GM23338 (cell line): ENCODE measurements at places on chromosomes 16 and 17.
A peak's percentile ranks its signal among the peaks of the same experiment; 100 is the strongest.

DNA sequence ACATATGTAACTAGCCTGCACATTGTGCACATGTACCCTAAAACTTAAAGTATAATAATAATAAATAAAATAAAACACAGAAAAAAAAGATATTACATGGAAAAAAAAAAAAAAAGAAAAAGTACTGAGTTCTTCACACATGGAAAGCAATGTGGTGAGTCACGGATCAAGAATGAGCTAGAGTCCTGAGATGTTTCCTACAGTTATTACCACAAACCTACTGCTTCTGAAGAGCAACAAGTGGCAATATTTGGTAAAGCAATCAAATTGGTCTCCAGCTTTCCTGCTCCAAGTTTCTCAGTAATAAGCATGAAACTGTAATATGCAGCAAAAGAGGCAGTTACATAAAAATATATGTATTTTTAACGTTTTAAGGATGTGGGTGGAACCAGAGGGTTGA, 223.3 kb upstream of the SALL1 start:
- no peak for DNase-seq

DNA sequence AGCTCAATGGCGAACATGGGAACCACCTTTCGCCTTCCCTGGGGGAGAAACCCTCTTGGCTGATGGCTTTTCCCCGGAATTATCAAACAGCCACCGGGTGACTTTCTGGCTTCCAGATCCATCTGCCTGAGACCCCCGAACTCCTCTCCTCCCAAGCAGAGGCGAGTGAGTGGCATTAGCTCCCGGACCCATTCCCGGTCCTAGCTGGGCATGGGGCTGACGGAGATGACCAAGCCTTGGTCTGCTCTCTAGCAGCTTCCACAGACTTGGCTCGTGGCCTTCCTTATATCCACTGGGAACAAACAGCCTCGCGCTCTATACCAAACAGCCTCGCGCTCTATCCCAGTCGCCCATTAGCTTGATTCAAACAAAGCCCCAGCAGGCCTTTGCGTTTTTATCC, 62.4 kb downstream of the CCDC182 start:
- DNase-seq: no peak

GRCh38 chr17:50127697-50128361, 2.1 kb downstream of the SAMD14 start:
- DNase-seq: peak; percentile 55

DNA sequence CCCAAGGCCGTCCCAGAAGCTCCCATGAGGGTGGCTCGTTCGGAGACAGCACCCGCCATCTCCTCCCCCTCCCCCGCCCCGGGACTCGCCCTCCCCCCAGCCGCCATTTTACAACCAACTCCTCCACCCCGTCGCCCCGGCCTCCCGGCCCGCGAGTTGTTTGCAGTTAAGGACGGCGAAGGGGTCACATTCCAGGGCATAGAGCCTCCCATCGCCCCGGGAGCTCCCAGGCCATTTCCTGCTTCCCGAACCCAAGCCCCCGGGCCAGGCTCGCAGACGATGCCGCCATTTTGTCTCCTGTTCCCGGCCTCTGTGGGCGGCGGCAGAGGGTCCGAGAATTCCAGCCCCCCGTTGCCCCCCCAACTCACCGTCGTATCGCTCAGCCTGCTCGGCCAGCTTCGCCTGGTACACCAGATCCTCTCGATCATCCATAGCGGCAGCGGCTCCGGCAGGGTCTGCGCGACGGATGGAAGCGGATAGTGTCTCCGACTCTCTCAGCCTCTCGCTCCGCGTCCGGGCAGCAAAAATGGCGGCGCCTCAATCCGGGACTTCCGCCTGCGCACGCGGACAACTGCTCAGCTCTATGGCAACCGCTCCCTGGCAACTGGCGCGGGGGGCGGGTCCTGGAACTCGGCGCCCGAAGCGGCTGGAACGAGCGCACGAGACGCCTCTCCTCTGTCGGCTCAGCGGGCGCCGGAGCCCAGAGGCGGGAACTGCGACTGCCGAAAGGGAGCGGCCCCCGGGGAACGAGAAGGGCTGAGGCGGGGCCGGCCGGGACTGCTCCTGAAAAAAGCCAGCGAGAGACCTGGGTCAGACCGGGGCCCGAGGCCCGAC, at the start of gene YWHAE:
Gene YWHAE, minus strand, starts transcription at position 544 of the 834 bp plus-strand sequence. Its CDS starts 112 bp downstream, at position 432.
- peak; percentile 99 for DNase-seq

GRCh38 chr17:67578142-67578457, 139.6 kb upstream of the NOL11 start:
- peak; percentile 37 for DNase-seq

DNA sequence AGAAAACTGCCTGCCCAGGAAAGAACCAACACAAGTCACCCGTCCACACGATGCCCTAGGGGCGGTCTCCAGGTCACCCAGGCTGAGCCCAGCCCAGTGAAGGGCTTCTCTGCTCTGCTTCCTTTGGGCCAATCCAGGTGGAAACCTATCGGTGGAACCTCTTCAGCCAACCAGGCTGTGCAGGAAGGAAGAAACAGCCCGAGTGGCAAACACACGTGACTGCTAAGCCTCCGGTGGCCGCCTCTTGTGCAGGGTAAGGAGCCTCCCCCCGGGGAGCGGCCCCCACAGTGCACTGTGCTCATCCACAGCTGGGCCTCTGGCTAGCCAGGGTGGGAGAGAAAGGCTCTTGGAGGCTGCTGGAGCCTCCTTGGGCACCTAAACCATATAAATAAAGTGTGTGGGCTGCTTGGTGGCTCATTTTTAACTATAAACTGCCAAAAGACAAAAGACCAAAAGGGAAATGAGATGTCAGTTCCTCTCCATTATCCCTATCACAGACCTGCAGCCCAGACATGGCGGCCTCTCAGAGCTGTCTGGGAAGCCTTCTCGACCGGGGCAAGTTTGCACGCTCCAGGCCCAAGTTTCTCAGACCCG, 2.4 kb downstream of the RTN4RL1 start:
- no peak for DNase-seq

DNA sequence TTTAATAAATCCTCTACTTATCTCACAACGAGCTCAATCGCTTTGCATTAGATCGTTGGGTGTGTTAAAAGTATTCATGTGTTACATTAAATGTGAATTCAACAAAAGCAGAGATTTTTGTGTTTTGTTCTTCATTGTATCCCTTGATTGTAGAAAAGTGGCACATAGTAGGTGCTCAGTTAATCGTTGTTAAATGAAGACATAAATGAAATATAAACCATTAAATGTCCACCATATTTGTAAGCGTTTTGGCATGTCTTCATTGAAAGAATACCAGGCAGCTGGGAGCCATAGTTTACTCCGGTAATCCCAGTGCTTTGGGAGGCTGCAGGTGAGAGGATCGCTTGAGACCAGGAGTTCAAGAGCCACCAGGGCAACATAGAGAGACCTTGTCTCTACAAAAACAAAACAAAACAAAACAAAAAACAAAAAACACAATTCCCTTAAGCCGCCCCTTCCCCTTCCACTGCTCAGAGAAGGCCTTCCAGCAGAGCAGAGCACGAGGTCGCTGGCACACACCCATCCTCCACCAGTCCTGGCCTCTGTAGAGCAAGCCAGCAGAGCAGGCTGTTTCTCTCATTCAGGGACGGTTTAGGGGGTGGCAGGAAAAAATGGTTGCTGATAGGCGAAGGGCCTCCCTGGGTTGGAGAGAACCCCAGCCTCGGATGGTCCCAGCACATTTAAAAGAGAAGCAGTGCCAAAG, 673 bp upstream of the CHD9 start:
- DNase-seq: no peak

GRCh38 chr17:50199211-50199802, 2.1 kb downstream of the COL1A1 start:
- DNase-seq: no peak

- DNase-seq: peak; percentile 93
Measured at GRCh38 chr16:87765776-87766484, at the start of gene KLHDC4. Gene KLHDC4 (minus strand): TSS chr16:87765986. CDS start chr16:87765890, 96 bp downstream.

DNA sequence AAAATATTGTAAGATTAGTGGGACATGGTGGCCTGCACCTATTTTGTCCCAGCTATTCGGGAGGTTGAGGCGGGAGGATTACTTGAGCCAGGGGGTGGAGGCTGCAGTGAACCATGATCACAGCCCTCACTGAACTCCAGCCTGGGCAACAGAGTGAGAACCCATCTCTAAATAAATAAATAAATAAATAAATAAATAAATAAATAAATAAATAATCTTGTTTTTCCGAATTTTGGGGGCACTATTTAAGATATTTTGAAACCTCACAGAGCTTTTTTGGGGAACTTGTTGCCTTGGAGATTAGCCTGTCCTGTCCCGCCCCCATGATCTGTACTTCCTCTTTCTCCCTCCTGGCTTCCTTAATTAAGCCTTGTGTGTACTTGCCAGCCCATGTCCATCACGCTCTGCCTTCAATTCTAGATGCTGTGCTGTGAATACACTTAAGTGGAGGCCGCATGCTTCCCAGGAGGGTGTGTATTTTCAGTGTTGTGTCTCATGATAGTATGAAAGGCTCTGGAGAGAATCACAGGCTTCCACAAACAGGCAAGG, 4.4 kb downstream of the LGALS9 start:
- DNase-seq: no peak

DNA sequence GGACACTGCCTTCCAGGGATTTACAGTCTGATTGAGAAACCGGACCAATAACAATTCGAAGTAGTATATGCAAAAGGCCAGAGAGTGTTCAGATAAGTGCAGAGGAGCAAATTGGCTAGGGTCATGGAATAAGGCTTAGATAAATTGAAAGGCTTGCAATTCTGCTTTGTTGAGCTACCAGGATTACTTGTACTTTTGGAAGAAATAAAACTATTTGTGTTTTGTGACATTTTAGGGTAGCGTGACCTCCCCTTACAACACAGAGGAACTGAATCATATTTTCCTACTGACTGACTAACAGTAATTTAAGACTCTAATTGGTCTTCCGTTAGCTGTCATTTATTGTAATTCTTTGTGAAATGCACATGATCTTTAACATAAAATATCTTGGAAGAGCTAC, 104.7 kb downstream of the PITPNC1 start:
- no peak for DNase-seq

GRCh38 chr17:79715098-79715942, 15.4 kb upstream of the ENPP7 start:
- DNase-seq: no peak

DNA sequence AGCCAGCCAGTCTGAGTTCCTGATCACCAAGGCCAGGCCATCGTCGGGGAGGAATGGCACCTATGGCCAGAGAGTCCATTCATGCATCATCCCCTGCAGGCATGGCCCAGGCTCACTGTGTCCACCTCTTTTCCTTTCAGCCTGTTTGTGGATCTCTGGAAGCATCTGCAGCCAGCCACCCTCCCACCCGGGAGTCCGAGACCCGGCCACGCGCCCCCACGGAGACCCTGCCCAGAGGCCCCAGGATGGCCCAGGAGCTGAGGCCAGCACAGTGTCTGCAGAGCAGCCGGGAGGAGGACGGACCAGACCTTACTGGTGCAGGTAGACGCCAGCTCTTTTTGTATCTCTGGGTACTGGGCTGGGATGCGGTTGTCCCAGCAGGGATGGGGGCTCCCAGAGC, 245.1 kb upstream of the CIBAR2 start:
- DNase-seq: no peak

DNA sequence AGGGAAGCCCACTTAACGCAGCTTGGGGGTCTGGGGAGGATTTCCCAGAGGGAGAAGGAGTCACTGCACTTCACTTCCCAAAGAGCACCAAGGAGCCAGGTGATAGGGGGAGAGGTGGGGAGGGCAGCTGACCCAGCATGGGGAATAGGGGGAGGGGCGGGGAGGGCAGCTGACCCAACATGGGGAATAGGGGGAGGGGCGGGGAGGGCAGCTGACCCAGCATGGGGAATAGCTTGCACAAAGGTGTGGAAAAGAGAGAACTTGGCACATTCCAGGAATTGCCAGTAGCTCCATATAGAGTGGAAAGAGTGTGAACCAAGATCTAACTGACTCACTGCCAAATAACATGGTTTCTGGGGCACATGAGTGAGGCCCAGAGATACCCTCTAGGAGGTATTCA, 110.3 kb downstream of the CCT6B start:
- DNase-seq: peak; percentile 24

GRCh38 chr16:56980792-56981724, 8.3 kb upstream of the NLRC5 start:
- DNase-seq: no peak

DNA sequence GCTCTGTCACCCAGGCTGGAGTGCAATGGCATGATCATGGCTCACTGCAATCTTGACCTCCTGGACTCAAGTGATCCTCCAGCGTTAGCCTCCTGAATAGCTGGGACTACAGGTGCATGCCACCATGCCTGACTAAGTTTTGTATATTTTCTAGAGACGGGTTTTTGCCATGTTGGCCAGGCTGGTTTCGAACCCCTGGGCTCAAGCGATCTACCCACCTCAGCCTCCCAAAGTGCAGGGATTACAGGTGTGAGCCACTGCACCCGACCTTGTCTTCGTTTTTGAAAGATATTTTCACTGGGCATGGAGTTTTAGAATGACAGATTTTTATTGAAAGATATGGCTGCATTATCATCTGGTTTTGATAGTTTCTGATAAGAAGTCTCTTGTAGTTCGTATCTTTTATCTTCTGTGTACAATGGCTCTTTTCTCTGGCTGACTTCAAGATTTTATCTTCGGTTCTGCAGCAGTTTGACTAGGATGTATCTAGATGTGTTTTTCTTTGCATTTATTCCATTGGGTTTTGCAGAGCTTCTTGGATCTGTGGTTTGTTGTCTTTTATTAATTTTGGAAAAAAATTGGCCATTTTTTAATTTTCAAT, 14.6 kb downstream of the ADGRG5 start:
- no peak for DNase-seq

DNA sequence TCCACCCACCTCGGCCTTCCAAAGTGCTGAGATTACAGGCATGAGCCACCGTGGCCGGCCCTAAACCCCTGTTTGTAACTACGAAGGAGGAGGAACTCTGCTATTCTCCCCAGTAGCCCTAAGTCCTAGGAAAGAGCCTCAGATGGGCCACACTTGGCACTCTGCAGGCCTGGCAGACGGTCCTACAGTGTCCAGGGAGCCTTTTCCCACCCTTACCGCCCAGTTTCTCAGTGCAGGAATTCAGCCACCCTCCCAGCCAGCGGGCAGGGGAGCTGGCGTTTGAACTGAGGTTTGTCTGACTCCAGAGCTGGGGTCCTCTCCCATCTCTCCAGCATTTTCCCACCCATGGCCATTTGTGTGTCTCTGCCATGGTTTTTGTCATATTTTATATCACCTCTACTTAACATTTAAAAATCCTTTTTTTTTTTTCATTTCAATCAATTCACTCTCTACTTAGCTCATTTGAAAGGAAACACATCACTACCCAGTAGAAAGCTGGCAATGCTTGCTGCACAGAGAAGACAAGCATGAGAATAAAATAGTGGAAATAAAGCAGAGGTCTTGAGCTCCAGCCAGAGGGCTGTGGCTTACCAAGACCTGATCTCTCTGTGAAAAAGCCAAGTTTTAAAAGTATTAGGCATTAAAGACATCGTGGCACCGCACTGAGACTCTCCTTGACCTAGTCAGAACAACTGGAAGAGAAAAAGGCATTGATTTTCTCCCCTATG, 34.9 kb downstream of the BCO1 start:
- no peak for DNase-seq

DNA sequence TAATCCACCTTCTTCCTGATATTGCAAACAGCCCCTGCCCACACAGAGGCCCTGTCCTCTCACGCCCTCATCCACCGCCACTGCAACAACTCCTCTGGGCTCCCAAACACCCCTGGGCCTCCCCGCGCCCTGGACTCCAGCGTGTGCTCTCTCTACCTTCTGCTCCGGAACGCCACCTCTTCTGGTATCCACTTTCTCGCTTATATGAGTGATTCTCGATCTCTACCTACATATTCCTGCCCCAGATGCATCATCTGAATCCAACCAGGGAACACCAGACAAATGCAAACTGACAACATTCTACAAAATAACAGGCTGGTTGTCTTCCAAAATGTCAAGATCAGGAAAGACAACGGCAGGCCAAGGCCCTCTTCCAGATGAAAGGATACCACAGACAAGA, 19.0 kb downstream of the CAMKK1 start:
- no peak for DNase-seq

- no peak for DNase-seq
Measured at GRCh38 chr17:83155128-83156121, 76.0 kb downstream of the METRNL start.
